ENCODE measurements at places on chromosomes 1 and 21.

DNA sequence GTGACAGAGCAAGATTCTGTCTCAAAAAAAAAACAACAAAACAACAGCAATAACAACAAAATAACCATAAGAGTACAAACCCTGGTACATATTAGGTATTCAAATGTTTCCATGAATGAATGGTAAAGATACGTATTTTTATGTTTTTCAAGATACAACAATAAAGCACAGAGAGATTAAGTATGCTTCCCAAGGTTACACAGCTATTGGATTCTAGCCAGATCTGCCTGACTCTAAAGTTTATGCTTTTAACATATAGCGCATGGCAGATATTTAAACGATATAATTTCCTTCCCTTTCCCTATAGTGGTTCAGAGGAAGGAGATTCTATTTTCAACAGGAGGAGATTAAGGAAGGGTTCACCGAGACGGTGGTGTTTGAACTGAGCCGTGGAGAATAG is 25.5 kb downstream of the RNU5D-1 start:
- DNase-seq, result no peak

DNA sequence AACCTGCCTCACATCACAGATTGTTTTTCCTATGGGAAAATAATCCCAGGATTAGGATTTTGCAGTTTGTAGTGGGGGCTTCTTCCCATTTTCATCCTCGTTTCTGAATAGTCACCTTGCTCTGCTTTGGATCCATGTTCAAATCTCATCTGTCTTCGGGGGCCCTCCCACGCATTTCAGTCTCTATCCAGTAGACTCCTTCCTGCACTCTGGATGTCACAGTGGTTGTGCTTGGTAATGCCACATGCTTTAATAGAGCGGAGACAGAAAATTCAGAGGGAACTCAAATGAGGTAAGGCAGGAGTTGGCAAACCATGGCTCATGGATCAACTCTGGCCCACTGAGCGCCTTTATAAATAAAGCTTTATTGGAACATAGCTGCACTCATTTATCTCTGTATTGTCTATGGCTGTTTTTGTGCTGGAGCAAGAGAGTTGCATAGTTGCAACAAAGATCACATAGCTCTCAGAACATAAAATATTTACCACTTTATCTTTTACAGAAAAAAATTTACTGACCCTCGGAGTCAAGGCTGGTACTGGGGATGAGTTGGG is 101.0 kb downstream of the SPATA46 start:
- DNase-seq, result no peak

DNA sequence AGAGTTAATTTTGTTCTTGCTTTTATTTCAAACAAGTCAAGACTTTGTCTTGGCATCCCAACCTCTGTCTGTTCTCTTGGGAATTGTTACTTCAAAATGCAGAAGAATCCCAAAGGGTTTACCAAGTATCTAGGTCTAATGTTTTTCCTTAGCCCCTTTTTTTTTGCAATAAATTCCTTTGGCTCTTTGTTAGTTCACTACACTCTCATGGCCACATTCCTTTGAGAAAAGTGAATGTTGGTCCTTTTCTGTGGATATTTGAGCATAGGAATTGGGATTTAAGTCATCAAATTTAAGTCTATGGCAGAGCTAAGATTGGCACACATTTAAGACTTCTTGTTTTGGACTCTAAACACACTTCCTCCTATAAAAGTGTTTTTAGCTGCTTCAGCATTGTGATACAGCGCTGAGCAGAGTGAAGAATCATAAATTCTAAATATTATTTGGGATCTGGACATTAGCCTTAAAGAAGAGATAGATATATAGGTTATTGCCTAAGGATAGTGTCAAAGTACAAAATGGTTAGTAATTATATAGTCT is 1.9 kb downstream of the BTF3L4 start:
- DNase-seq, result no peak

DNA sequence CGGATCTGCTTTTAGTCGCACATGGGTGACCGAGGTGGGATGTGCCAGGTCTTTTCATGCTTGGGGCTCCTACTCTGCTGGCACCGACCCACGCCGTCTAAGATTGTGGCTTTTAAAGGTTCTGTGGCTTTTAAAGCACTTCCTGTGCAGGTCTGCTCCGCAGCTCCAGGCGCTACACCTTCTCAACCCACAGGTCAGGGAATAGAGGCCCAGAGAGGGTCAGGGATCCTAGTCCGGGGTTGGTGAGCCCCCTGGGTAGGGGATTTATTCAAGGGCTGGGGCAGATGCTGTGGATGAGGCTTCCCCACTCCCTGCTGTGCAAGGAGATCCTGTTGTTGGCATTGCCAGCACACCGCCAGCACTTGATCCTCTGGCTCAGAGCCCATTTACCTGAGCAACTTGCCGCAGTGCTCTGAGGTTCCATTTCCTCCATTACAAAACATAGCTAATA is 212.8 kb upstream of the RAB4A start:
- no peak for DNase-seq

DNA sequence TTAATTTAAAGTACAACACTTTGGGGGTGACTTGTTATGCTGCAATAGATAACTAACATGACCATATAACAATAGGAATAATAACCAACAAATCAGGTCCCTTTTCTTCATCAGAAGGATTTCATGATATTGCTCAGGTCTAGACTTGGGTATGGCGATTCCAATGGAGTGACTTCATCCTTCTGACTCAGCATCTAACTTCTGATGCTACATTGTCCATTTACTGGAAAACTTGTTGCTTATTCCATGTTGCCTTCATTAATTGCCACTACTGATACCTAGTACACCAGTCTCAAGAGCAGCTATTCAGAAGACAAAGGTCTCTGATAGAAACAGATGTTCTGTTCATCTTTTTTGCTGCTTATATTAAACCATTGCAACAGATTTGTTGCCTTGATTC is 324.3 kb downstream of the TGFB2 start:
- DNase-seq, result no peak
